ENCODE measurements at places on chromosomes 16 and 17. TPM values are rescaled to one million over a fixed set of nuclear protein-coding genes. Genes with fewer than 3 reads are reported as not detected.

Gene KRTAP9-1
- not detected for total RNA-seq

DNA sequence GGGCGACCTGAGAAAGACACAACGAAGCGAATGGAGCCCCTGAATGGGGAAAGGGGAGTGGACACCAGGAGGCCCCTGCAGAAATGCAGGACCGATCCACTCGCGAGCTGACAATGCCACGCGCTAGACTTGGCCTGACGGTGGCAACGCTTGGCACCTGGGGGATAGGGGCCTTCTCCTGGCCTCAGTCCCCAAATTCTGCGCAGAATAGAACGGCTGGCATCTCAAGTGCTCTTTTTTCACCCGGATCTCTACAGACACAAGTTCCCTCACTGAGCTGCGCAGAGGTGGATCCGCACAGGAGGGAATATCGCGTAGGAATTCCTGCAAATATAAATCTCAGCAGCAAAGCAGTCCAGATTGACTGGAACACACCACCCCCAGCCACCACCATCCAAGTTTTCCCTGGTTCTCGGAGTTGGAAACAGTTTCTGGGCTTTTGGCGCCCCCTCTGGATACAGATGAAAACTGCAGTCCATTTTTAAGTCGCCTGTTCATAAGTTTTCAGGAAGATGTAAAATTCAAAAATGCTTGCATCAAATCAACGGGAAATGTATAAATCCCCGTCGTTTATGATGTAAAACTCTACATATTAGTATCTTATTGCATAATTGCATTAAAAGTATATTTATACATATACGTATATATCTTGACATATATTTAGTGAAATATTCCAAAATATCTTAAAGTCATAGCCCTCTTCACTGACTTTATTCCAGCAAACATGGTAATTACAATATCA lies 2.3 kb upstream of the SOX9 start:
- no peak for DNase-seq

Gene SOCS7
- total RNA-seq, result 21.9 TPM

GRCh38 chr16:62665269-62665668 lies 629.0 kb upstream of the CDH8 start:
- no peak for DNase-seq

DNA sequence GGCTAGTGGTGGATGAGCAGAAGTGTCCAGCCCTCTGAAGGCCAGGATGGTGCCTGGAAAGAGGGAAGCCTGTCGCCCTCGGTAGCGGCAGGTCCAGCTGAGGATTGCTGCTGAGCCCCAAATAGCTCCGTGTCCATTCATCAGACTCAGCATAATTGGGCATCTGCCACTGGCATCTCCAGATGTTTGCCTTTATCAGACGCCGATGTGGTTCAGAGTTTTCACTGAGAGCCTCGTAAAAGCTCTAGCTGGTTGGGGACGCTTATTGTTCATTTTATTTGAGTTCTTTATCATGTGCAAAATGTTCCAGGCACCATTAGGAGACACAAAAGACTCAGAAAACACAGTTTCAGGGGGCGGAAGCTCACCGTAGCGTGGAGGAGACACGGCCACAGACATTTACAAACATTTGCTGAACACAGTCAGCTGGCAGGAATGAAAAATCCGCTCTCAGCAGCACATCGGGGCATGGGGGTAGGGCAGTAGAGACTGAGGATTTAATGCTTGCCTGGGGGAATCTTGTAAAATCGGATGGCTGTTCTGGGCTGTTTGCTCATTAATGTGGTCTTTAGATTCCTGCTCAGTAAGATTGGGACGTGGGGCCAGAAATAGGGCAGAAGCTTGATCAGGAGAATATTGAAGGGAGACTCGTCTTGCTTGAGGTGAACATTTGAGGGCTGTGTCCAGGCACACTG lies 41.7 kb downstream of the SMPD3 start:
- no peak for DNase-seq

DNA sequence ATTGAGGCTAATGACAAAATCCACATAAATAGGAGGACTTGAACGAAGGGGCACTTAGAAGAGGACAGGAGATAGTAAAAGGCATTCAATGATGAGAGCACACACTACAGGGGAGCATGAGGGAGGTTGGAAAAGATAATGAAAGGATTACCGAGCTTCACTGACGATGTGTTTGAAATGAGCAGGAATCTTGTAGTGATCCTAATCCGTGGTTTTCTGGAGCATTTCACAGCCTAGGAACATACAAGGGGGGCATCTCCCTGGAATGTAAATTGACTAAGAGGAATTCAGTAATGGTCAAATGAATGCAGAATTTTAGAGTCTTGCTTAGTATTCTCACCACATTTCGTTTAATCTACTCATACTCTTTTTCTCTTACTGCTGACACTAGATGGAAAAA lies 5.2 kb downstream of the ATMIN start:
- no peak for DNase-seq

DNA sequence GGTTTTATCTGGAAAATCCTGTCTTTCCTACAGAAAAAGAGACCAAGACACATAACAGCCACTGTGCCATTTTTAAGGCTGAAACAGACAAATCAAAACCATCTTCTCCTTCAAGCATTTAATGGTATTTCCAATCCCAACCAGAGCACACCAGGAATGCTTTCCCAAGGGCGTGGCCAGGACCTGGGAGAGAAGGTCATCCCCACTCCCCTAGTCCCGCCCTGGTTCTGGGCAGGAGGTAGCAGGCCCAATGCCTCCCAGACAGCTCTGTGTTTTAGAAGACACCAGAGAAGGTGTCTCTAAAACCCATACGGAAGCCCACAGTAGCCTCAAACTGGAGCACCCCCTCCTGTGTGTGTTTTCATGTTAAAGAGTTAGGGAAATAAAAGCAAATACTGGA lies 214.4 kb downstream of the ZFHX3 start:
- no peak for DNase-seq

GRCh38 chr17:31533546-31534155 lies 142.2 kb downstream of the RAB11FIP4 start:
- DNase-seq, result no peak

Gene IRX3
- total RNA-seq, result 2.0 TPM

Gene PPP1R27
- total RNA-seq, result not detected

DNA sequence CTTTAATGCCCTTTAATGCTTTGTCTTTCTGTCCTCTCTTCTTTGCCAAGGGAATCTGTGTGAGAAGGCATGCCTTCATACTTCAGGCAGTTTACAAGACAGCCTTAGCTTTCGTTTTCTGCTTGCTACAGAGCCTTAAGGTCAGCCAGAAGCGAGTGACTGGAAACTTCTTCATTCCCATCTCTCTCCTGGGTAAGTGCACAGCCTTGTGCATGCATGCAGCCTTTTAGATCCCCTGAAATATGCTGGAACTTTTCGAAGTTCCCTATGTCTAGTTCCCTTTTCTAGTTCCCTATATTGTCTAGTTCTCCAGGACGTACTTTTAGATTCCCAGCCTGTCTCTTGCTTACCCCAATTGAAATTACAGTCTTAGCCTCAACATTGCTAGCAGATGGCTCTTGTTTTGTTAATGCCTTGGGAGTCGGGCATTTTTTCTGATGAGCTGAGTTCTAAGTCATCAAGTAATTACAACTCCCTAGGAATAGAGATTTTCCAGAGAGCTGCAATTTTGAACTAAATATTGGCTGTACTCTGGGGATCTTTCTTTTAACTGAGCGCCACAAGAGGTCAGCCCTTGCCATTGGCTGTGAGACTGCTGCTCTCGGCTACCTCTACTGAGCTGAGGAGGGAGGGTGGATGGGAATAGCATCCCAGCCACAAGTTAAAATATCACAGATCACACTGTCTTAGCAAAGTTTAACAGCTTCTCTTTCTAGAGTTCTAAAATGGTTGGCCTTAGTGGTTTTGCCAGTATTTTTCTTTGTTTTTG lies 22.7 kb upstream of the PPM1D start:
- no peak for DNase-seq

Gene NDE1
- total RNA-seq, result 26.5 TPM

Gene TMEM88
- total RNA-seq, result 4.1 TPM

- DNase-seq, result no peak
Observed at GRCh38 chr16:66846831-66847230, 2.6 kb downstream of the CA7 start.

GRCh38 chr16:4010225-4011158 lies 105.8 kb downstream of the ADCY9 start:
- DNase-seq, result no peak

DNA sequence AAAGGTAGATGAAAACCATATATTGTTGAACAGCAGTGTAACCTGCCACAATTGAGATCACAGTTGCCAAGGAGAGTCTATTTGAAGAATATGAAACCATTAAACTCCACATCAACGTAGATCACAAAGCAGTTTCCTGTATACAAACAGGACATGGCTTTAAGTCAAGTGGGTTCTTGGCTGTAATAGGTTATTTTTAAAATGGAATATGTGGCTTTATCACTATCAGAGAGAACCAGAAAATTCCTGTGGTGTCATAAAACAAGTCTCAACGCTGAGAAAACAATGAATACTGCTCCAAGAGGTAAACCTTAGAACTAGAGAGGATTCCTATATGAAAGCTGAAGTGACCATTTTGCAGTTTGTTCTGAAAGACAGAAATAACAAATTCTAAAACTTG lies 999.7 kb downstream of the CDH11 start:
- DNase-seq, result no peak

Gene TP53TG3C
- not detected for total RNA-seq

GRCh38 chr17:63542942-63543821 lies 7.1 kb upstream of the DCAF7 start:
- no peak for DNase-seq

GRCh38 chr16:48235556-48236136 lies 8.5 kb upstream of the LONP2 start:
- no peak for DNase-seq

DNA sequence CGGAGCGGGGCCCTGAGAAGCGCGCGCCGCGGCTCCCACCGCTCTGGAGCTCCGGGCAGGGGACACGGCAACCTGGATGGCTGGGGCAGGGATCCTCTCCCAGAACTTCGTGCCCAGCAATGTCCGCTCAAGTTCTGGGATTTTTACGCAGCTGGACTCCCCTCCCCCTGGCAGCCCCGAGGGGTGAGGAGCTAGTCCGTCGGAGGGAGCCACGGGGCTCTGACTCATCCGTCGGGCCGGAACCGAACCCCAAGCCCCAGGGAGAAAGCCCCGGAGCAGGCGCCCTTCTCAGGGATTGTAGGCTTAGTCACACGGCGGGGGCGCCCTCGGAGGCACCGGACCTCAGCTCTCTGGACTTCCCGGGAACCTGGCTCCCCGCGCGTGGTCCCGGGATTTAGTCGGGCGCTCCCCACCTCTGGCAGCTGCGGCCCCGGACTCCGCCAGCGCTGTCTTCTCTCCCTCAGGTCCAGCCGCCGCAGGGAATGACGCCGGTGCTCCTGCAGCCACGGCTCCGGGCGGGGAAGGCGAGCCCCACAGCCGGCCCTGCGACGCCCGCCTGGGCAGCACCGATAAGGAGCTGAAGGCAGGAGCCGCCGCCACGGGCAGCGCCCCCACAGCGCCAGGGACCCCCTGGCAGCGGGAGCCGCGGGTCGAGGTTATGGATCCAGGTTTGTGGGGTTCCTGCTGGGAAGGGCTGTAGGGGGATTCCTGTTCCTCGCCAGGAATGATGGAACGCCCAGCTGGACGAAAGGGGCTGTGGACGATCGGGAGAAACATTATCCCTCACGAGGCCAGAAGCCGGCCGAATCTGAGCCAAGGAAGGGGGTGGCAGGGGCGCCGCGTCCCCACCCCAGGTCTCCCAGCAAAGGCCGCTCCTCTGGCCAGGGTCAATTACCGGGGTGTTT lies 830 bp downstream of the SPHK1 start:
- DNase-seq, result no peak

DNA sequence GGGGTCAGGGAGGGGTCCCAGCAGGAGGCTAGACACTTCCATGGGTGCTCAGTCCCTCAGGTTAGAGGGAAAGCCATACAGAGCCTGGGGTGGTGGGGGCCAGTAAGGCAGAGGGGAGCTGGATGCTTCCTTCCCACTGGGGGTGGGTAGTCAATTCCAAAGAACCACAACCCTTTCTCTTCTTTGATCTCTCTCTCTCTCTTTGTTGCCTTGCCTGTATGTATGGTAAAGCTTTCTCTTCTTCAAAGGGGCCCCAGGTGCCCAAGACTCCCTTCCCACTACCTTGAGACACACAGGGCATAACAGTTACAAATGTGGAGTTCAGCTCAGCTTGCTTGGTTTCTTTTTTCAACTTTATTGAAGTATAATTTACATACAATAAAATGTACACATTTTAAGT lies 30.5 kb upstream of the C1QL1 start:
- no peak for DNase-seq

Gene C16orf92
- total RNA-seq, result not detected

DNA sequence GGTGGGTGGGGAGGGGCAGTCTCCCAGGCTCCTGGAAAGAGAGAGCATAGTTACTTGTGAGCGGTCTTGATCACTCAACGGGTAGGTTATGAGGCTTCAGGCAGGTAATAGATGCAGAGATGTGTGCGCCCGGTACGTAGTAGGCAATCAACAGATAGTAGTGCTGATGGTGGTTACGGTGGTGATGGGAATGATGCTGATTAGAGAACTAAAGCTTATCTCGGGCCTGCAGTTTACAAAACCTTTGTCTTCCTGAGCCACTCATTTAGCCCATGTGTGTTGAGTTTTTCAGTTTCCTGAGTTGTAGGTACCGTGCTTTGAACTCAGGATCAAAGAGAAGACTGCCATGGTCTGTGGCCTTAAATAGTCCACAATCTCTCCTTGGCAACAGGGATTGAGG lies 401.0 kb downstream of the SNX29 start:
- DNase-seq, result no peak

DNA sequence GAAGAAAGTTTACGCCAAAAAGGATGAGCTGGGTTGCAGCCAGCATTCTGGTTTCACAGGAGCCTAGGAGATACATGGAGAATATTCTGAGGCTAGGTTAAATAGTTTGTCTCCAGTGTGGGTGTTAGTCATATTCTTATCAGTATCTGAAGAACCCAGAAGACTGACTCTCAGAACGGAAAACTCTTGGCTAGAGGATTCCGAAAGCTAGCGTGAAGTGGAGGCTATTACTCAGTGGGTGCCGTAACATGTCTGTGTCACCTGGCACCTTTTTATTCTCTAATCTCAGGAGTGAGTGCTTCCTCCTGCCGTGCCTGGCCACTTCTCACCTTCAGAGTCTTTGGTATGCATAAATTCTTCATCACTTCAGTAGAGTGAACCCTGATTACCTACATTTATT lies 199.5 kb downstream of the WWOX start:
- no peak for DNase-seq

GRCh38 chr17:78534492-78535272 lies 42.5 kb downstream of the DNAH17 start:
- DNase-seq, result no peak

DNA sequence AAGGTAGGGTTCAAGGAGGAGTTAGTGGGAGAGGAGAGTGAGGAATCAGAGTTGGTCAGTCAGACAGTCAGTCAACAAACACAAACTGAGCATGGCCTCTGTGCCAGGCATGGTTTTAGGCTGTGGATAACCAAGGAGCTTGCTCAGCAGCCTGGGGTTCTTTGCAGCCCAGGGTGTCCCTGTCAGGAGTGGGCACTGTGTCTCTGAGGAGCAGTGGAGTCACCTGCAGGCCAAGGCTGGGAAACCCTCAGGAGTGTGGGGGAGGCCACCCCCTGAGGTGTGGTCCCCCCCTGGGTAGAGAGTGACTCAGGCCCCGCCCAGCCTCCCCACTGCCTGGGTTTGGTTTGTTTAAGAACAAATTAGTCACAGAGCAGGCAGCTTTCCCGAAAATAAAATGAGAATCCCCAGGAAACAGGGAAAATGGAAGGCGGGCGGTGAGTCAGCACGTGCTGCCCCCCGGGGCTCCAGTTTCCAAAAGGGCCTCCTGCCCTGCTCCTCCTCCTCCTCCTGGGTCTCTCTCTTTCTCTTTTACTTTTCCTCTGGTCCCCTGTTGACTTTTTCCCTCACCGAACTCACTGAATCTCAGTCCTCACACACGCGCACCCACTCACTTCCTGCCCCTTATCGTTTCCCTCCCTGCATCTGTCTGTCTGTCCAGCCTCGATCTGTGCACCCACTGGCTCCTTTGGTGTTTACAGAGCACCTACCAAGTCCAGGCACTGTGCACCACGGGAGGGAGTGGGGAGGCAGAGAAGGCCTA lies 44.3 kb downstream of the SOCS3 start:
- DNase-seq, result peak; percentile 84

Gene WFDC1
- total RNA-seq, result 4.6 TPM
